ENCODE measurements at places on chromosomes 1 and 21. TPM values are rescaled to one million over a fixed set of nuclear protein-coding genes. Genes with fewer than 3 reads are reported as not detected.

Gene LIN9
- 15.8 TPM for total RNA-seq

Gene EVA1B
- total RNA-seq = 6.6 TPM

Gene DISC1
- total RNA-seq = 3.1 TPM

Gene C1orf116
- total RNA-seq = 1.1 TPM

Gene JUN
- 22.3 TPM for total RNA-seq

Gene HRNR
- not detected for total RNA-seq

DNA sequence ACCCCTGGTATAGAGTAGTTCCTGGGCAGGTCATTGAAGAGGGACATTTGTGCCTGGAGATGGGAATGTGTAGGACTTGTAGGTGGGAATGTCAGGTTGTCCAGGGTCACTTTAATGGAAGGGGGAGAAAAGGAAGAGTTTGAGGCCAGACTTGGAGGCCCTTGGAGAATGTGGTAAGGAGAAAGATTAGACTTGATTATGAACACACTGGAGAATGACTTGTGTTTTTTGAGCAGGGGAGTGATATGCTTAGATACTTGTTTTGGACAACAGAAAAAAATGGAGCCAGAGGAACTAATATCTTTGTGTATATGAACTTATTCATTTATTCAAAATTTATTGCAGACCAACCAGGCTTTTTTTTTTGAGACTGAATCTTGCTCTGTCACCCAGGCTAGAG, 17.9 kb downstream of the ELAPOR1 start:
- no peak overlapping the region for H3K4me3 ChIP-seq
- no peaks in the 10 kb centered on the region for H3K36me3 ChIP-seq
- no peak overlapping the region for H3K27ac ChIP-seq
- peaks cover 34% of the 10 kb centered on the region for H3K4me1 ChIP-seq
- no peaks in the 10 kb centered on the region for H3K27me3 ChIP-seq

DNA sequence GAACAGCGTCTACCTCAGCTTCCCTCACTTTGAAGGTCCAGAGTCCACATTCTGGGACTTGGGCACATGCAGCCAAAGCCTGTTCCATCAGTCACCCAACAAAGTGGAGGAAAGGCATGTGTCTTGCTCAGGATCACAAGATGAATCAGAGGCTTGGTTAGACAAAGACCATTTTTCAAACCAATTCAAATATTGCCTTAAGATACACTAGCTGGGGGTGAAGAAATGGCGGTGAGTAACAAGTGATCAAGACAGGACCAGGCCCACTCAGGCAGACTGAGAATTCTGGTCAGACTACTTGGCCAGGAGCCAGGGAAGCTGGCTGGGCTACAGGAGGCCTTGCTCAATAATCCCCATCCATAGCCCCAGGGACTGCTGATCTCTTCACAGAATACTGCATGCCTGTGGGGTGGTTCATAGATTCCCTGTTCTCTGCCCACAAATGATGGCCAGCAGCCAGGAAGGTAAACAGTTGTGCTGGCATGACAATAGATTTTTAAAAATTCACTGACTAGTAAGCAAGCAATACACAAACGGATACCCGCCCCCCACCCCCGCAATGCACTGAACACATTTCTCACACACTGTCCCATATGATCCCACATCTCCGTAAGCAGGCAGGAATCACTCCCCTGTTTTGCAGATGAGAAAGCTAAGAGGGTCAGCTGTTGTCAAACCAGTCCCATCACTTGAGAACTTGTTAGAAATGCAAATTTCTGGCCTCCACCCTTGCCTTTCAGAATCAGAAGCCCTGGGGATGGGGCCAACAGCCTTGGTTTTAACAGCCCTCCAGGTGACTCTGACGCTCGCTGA, 27.2 kb downstream of the ERI3 start:
- no peak overlapping the region for H3K27ac ChIP-seq
- H3K27me3 ChIP-seq = no peaks in the 10 kb centered on the region
- DNase-seq = peak; percentile 86
- no peak overlapping the region for H3K4me3 ChIP-seq
- H3K36me3 ChIP-seq = peaks cover 16% of the 10 kb centered on the region
- H3K4me1 ChIP-seq = peaks cover 12% of the 10 kb centered on the region

DNA sequence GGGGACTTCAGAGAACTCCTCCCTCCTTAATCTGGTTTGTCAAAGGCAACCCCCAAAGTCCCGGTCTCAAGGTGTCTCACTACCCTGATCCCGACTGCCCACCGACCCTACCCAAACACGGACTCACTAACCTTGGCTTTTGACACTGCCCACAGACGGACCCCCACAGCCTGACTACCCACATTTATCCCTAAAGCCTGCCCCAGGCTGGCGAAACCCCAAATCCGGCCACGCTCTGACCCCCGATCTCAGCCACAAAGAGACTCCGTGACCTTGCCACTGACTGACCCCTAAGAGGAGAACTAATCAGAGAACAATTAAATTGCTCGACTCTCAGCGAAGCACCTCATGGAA, 5.2 kb downstream of the ID3 start:
- DNase-seq = no peak
- H3K4me3 ChIP-seq = peak overlapping the region; percentile 55
- no peaks in the 10 kb centered on the region for H3K27me3 ChIP-seq
- H3K36me3 ChIP-seq = no peaks in the 10 kb centered on the region

- H3K36me3 ChIP-seq = no peaks in the 10 kb centered on the region
- peaks cover 16% of the 10 kb centered on the region for H3K4me1 ChIP-seq
- DNase-seq = no peak
- no peak overlapping the region for H3K27ac ChIP-seq
- no peak overlapping the region for H3K4me3 ChIP-seq
- H3K27me3 ChIP-seq = peaks cover 12% of the 10 kb centered on the region
These were observed 139.3 kb upstream of the NFIA start for GRCh38 chr1:60942896-60943638.

DNA sequence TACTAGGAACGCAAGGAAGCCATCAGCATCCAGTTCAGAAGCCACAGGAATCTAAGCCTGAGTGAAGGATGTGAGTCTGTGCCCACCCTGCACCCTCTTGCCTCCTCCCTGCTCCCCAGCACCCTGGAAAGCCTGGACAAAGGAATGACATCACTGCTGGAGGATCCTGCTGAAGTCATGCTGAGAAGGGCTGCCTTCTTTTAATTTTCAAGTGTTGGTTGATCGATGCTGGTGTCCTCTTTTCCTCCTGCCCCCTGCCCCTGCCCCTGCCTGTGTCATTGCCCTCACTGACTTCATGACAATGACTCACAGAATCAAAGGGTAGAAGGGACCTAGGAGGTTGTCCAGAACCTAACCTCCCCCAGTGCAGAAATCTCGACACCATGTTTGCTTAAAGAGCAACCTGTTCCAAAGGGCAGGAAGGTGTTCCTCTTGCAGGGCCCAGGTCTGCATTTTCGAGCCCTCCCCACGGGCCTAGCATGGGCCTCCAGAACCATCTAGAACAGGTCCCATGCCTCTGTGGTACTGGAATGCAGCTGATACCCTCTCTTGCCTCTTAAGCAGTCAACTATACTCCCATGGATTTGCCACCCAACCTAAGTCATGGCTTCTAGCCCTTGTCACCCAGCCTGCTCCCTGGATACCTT, 9.6 kb downstream of the DHRS3 start:
- H3K4me1 ChIP-seq = peaks cover 94% of the 10 kb centered on the region
- DNase-seq = peak; percentile 80
- H3K27me3 ChIP-seq = no peaks in the 10 kb centered on the region
- H3K27ac ChIP-seq = peak overlapping the region; percentile 43

GRCh38 chr1:164337885-164338284, 221.1 kb upstream of the PBX1 start:
- no peaks in the 10 kb centered on the region for H3K4me1 ChIP-seq
- no peaks in the 10 kb centered on the region for H3K36me3 ChIP-seq

DNA sequence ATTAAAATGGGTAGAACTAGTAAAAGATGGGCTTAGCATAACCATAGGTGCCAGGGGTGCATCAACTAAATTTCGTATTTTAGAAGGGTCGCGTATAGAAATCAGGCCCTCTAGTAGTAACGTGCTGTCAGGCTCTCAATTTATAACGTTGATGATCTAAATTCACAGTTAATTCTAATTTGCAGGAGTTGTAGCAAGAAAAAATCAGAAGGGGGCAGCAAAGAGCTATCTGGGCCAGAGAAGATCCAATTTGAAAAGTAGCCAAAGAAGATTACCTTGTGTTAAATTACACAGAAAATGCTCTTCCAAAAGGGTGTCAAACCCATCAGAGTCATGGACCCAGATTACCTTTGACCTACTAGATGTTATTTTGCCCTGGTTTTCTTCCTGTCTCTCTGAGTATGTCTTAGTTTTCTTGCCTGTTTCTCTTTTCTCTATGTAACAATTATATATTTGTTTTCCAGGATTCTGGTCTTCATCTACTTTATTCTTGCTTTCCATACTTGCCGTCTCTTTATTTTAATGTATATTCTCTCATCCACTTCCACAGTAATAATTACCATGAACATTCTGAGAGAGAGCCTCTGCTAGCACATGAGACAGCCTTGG, 1030.9 kb downstream of the AMY1C start:
- no peaks in the 10 kb centered on the region for H3K4me1 ChIP-seq
- no peak overlapping the region for H3K4me3 ChIP-seq
- no peaks in the 10 kb centered on the region for H3K27me3 ChIP-seq

GRCh38 chr1:183515002-183515689, 42.8 kb downstream of the SMG7 start:
- H3K36me3 ChIP-seq = peaks cover 5% of the 10 kb centered on the region
- no peaks in the 10 kb centered on the region for H3K27me3 ChIP-seq
- no peaks in the 10 kb centered on the region for H3K4me1 ChIP-seq
- H3K4me3 ChIP-seq = no peak overlapping the region

DNA sequence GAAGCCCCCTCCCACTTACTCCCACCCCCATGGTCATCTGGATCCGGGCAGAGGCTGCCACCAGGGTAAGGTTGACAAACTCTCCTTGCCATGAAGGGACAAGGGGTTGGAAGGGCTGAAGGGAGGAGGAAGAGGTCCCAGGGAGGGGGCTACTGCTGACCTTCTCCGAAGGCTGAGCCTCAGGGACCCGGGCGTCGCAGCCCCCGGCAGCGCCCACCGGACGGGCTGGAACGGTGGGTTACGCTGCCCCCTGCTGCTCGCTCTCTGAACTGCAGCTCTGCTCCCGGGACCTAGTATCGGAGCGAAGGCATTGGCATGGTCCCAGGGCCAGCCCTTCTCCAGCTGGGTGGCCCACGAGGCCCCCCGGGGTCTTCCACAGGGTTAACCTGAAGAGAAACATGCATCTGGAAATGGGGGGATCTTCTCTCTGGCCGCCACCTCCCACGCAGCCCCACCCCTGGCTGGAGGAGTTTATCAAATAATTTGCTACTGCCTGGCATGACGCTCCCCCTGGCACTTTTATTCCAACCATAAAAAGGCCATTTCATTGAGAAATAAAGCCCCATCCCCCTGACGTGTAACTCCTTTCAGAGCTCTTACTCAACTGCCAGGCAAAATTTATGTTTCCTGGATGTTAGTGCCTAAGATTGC, 70.4 kb upstream of the TARDBP start:
- H3K4me3 ChIP-seq = peak overlapping the region; percentile 36
- H3K27me3 ChIP-seq = peaks cover 1% of the 10 kb centered on the region
- peaks cover 65% of the 10 kb centered on the region for H3K4me1 ChIP-seq
- H3K36me3 ChIP-seq = no peaks in the 10 kb centered on the region

DNA sequence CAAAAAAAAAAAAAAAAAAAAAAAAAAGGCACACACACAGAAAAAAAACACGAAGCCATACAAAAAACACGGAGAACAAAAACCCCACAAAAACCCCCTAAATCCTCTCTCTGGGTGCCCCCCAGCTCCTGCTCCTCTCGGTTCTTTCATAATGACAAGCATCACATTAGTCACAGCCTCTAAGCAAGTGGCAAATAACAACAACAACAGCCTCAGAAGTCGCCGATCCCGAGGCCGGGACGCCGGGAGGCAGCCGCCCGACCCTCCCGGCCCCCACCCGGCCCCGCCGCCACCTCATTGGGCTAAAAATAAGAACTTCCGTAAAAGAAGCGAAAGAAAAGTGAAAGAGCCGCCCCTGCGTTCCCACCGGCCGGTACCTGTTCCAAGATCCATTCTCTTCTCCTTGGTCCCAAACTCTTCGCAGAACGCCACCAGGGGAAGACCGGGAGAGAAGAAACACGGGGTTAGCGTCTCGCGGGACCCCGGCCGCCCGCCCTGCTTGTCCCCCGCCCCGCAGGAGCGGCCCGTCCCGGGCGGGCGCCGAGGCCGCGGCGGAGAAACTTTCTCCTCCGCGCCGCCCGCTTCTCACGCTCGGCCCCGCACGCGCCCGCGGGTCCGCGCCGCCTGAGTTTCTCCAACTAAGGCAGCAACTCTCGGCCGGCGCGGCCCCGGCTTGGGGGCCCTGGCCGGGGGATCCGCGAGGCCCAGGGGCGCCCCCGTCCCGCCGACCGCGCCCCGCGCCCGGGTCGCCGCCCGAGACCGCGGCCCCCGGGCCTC, 102.8 kb downstream of the CASZ1 start:
- H3K36me3 ChIP-seq = no peaks in the 10 kb centered on the region
- DNase-seq = no peak
- H3K4me3 ChIP-seq = peak overlapping the region; percentile 70
- peaks cover 25% of the 10 kb centered on the region for H3K27me3 ChIP-seq
- peaks cover 35% of the 10 kb centered on the region for H3K4me1 ChIP-seq
- no peak overlapping the region for H3K27ac ChIP-seq

GRCh38 chr1:150309758-150310508, 11.4 kb upstream of the PRPF3 start:
- DNase-seq = no peak
- H3K4me3 ChIP-seq = no peak overlapping the region
- no peak overlapping the region for H3K27ac ChIP-seq
- no peaks in the 10 kb centered on the region for H3K36me3 ChIP-seq
- no peaks in the 10 kb centered on the region for H3K27me3 ChIP-seq
- H3K4me1 ChIP-seq = peaks cover 9% of the 10 kb centered on the region

- peaks cover 14% of the 10 kb centered on the region for H3K4me1 ChIP-seq
- H3K27me3 ChIP-seq = no peaks in the 10 kb centered on the region
- H3K4me3 ChIP-seq = no peak overlapping the region
- no peak for DNase-seq
- H3K27ac ChIP-seq = no peak overlapping the region
These were observed 56.1 kb upstream of the CAMK1G start for GRCh38 chr1:209527372-209527771.

GRCh38 chr1:161090617-161091016, 1.3 kb upstream of the NECTIN4 start:
- no peak overlapping the region for H3K4me3 ChIP-seq
- peaks cover 42% of the 10 kb centered on the region for H3K27me3 ChIP-seq
- H3K36me3 ChIP-seq = no peaks in the 10 kb centered on the region
- peaks cover 21% of the 10 kb centered on the region for H3K4me1 ChIP-seq
- DNase-seq = no peak

GRCh38 chr1:174258148-174258550, 98.8 kb downstream of the RABGAP1L start:
- no peaks in the 10 kb centered on the region for H3K27me3 ChIP-seq
- H3K36me3 ChIP-seq = no peaks in the 10 kb centered on the region
- no peak overlapping the region for H3K4me3 ChIP-seq
- peak; percentile 45 for DNase-seq
- H3K27ac ChIP-seq = no peak overlapping the region
